ENCODE measurements at places on chromosomes 2 and 18.

GRCh38 chr18:4241090-4241617 lies 214.0 kb downstream of the DLGAP1 start:
- DNase-seq, result no peak

DNA sequence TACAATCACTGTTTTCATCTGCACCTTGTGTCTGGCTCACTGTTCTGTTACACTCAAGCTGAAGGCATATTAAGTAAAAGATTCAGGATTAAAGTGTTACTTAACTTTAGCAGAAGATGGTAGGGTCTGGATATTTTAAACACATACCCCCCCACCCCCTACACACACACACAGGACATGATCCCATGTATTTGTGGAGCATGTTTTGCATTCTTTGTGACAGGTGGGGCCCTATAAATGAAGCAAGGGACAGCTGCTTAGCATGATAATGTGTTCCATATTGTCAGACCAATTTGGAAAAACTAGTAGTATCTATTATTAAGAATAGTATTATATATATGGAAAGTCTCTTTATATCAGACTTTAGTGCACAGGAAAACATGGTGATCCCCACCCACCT lies 335.2 kb upstream of the TNP1 start:
- DNase-seq, result no peak

- DNase-seq, result no peak
Observed at GRCh38 chr2:233381638-233381995, 27.3 kb downstream of the DGKD start.

- DNase-seq, result no peak
Observed at GRCh38 chr18:9994701-9995235, 81.0 kb downstream of the VAPA start.

- DNase-seq, result no peak
Observed at GRCh38 chr2:195694553-195694952, 37.5 kb downstream of the SLC39A10 start.

DNA sequence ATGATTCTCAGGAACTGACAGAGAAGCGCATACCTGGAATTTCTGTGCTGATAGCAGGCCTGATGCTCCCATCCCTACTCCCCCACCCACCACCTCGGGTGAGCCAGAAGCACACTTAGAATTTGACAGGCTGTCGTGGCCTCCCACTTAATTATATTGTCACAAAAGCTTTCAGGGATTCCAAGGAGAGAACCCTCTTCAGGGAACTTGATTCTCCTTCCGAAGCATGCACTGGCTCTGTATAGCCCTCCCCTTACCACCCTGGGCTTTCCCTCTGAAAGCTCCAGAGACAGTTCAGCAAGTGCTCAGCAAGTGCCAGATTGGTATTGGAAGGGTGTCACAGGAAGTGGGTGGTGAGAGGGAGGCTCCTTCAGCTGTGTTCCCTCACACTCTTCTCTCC lies 252.5 kb upstream of the SIX2 start:
- no peak for DNase-seq

DNA sequence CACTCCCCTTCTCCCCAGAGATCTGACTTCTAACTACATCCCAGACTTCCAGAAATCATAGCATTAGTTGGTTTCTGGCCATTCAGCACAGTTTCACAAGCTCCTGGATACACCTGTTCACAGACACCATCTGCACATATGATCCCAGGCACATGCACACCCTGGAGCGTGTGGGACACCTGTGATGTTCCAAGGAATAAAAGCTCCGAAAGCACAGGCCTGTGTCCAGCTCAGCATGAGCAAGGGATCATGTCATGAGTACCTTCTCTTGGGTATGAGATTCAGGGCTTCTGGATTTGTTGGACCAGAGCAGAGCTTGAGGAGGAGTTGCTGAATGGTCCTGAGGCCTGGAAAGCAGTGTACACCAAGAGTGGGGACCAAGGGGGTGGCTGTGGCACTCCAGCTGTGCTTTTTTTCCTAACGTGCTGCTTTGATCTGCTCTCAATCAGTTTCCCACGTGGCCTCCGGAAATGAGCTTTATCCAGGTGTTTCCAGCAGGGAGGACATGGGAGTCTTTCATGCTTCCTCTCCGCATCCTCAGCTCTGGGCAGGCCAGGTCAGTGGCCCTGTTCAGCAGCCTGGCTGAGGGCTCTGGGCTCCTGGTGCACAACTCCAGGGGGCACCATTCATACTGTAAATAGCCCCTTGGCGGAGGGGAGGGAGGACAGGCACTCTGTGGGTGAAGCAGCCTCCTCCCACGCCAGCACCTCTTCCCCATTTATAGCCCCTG lies 1.8 kb downstream of the DYSF start:
- no peak for DNase-seq

DNA sequence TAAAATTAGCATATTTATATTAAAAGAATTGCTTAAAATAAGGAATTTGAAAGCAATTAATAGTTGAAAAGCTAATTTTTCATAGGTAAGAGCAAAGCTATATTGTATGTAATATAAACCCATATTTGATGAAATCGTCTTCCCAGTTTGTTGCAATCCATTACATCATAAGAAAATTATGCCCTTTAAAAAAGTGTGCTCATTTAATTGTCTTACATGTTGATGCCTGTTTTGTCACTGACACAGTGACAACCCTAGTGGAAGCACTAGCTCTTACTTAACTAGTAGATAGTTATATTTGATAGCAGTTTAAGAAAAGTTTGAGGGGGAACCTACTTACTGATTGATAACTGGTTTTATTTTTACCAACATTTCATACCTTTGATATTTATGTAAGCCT lies 30.0 kb upstream of the IL18RAP start:
- no peak for DNase-seq

GRCh38 chr18:22828171-22828570 lies 105.0 kb upstream of the RBBP8 start:
- no peak for DNase-seq

- DNase-seq, result no peak
Observed at GRCh38 chr2:96092951-96093350, 23.4 kb downstream of the ADRA2B start.

DNA sequence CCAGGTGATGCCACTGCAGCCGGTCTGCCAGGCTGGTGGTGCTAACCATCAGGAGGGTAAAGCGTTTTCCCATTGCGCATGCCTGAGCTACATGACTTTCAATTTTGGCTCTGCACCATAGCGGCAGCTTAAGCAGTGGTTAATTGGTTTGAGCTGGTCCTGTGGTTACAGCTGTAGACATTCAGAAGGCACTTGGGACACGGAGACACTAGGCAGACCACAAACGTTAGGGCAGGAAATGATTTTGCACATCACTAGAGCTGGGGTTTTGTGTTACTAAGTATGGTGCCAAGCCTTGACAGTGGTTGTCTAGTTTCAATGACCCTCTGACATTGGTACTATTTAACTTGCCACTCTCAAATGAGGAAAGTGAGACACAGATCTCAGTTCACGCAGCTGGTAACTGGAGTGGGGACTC lies 28.9 kb upstream of the CNOT11 start:
- DNase-seq, result peak; percentile 8

Measured in T-helper 17 cell (primary cell).